ENCODE measurements at places on chromosomes 2 and 18. TPM values are rescaled to one million over a fixed set of nuclear protein-coding genes. Genes with fewer than 3 reads are reported as not detected.

Gene SCTR
- 3.7 TPM for polyA plus RNA-seq

DNA sequence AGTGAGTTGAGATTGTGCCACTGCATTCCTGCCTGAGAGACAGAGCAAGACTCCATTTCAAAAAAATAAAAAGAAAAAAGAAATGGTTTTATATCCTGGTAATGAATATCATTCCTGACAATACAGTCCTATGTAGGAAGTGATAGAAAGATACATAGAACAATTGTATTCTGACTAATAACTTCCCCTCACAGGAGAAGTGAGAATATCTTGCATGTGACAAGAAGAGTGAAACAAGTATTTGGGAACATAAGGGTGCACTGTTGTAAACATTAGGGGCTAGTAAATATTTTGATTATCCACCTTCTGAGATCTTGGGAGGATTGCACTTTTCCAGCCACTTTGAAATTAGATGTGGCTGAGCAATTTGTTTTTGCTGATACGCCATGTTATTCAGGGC, 40.7 kb downstream of the KLHL14 start:
- DNase-seq = no peak

DNA sequence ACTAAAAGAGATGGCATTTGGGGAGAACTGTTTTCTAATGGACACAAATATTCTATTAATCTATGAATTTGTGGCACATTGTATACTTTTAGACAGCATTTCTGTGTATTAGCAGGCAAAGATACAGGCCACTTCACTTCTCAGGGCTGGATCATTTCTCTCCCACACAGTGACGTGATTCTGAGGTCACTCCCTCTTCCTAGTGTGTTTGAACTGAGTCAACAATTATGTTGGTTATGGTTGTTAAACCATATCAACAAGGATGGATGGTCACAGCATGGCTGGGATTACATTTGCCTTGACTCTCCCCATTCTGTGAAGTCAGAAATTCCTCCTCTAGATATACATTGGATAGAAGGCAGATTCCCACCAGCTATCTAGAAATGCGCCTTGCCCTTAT, 11.6 kb downstream of the NOSTRIN start:
- DNase-seq = no peak

- DNase-seq = no peak
These were observed 436.3 kb downstream of the CMPK2 start for GRCh38 chr2:6429210-6429986.

GRCh38 chr2:226678422-226678821, 121.2 kb downstream of the IRS1 start:
- no peak for DNase-seq

DNA sequence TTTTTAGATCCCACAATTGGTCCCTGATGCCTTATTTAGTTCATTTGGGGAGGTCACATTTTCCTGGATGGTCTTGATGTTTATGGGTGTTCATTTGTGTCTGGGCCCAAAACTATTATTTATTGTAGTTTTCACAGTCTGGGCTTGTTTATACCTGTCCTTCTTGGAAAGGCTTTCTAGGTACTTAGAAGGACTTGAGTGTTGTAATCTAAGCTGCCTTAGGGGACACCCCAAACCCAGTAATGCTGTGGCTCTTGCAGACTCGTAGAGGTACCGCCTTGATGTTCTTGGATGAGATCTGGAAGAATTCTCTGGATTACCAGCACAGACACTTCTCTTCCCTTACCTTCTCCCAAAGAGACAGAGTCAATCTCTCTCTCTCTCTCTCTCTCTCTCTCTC, 25.0 kb upstream of the ITSN2 start:
- DNase-seq = no peak

Gene ASAP2
- polyA plus RNA-seq = 18.8 TPM

DNA sequence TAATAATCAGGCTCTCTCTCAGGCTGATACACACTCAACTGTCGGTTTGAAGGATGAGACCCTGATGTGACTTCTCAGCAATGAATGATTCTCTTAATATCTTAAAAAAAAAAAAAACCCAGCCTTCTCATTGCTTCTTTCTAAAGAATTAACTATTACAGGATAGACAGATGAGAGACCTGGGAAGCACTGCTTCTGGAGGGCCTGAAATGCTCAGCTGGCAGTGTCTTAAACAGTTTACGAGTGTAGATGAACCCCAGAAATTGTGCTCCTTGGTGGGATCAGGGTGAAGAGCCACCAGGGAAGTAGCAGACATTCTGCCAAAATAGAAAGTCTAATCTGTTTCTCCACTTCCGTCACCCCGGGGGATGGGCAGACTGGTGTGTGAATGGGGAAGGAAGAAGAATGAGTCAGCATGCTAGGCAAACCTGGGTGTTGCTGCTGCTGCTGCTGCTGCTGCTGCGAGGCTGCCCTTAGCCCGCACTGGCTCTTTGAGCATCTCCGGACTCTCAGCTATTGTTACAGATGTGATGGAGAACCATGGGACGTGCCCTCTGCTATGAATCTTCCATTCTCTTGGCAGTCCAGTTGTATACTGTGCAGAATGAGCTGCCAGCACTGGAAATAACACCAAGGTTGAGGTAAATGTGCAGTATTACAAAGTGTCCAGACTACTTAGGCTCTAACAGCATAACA, 158.4 kb downstream of the SETBP1 start:
- no peak for DNase-seq

Gene PDE11A
- polyA plus RNA-seq = 0.40 TPM

DNA sequence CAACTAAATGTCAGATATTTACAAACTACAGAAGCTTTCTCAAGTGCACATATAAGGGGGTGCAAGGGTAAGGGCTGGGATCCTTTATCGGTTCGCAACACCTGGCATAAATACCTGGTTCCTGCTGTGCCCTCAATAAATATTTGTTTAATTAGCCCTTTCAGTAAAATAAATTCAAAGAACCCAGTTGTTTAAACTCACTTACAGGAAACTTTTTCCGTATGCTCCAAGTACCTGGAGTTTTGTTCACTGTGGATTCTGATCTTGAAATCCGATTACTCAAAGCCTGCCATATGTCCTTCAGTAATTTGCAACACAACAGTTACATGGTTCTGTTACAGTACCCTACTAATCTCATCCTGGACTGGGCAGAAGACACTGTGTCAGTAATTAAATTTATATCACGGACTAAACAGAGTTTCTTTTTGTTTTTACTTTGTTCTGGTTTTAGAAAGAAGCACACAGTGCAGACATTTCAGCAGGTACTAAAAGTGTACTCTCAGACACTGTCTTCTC, 36.9 kb downstream of the TBC1D8 start:
- DNase-seq = no peak

DNA sequence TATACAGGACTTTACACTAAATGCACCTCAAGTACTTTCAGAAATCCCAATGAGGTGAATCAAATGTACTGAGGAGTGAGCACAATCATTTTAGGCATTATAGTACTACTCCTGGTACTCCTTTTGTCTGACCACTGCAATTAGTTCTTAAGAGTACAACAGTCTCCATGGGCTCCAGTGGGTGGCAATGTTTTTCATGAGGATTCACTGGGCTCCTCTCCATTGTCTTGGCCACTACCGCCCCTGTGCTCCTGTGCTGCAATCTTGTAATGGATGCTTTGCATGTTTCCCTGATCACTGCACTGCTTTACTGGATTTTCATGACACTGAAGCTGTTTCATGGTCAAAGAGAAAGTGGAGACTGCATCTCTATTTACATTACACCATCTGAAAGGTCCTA, 268.5 kb upstream of the ZSWIM2 start:
- DNase-seq = no peak

GRCh38 chr2:176126929-176127773, 2.4 kb upstream of the HOXD8 start:
- peak; percentile 81 for DNase-seq

DNA sequence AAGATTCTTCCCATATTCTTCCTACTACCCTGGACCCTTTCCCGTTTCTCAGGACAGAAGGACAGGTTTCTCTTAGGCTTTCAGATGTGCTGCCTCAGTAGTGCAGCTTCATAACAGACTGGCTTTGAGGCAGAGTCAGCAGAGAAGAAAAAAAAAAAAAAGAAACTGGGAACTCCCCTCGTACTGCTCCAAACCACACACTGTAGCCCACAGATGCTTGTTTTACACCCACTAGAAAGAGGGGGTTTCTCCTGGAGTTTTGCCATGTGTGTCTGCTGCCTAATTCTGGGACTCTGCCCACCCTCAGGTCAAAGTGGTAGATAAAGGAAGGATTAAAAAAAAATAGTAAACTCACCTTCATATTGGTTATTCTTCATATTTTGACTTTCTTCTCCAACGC, 95.9 kb downstream of the NCOA1 start:
- no peak for DNase-seq

DNA sequence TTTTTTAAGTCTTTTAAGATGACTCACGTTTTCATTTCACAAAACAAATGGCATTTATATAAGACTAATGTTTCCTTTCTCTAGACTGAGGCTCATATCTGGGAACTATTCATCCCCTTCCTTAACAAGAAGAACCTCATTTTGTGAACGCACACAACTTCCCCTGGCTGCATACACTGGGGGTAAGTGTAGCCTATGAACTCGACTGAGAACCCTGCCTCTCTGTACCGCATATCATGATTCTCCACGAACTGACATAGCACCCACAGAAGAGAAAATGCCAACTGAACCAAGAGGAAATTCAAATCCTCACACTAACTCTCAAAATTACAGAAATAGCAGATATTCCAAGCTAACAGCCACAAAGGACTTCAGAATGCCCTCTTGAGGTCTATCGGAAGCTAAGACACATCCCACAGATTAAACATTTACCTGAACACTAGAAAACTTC, 236.7 kb downstream of the TCF4 start:
- no peak for DNase-seq

GRCh38 chr2:236944561-236944960, 141.1 kb upstream of the COPS8 start:
- DNase-seq = no peak

GRCh38 chr2:151640087-151640486, 94.2 kb downstream of the NEB start:
- no peak for DNase-seq

Measured in hindlimb muscle (tissue), 1 donor.